ENCODE measurements at places on chromosomes 5 and 9. TPM values are rescaled to one million over a fixed set of nuclear protein-coding genes. Genes with fewer than 3 reads are reported as not detected.

C9 gene
- polyA plus RNA-seq, result not detected

LAMC3 gene
- not detected for polyA plus RNA-seq

ITGA2 gene
- 0.69 TPM for polyA plus RNA-seq

GAPT gene
- 6.3 TPM for polyA plus RNA-seq

C9orf50 gene
- 0.03 TPM for polyA plus RNA-seq

BAAT gene
- 0.60 TPM for polyA plus RNA-seq

PCDHGC5 gene
- polyA plus RNA-seq, result not detected

ADAMTS12 gene
- not detected for polyA plus RNA-seq

FCN2 gene
- not detected for polyA plus RNA-seq

SV2C gene
- 0.31 TPM for polyA plus RNA-seq

ARHGAP26 gene
- polyA plus RNA-seq, result 9.0 TPM

TRIM36 gene
- 11.6 TPM for polyA plus RNA-seq

MELK gene
- 5.8 TPM for polyA plus RNA-seq

NTNG2 gene
- polyA plus RNA-seq, result 0.50 TPM

ALDH7A1 gene
- 31.5 TPM for polyA plus RNA-seq

TXNDC8 gene
- not detected for polyA plus RNA-seq

CCDC192 gene
- not detected for polyA plus RNA-seq

STK32A gene
- 0.50 TPM for polyA plus RNA-seq

CER1 gene
- not detected for polyA plus RNA-seq
